ENCODE measurements at places on chromosomes 7 and 10. TPM values are rescaled to one million over a fixed set of nuclear protein-coding genes. Genes with fewer than 3 reads are reported as not detected.

WIPF3 gene
- 2.3 TPM for total RNA-seq

ANXA8 gene
- total RNA-seq, result not detected

NUTM2E gene
- not detected for total RNA-seq

C10orf143 gene
- total RNA-seq, result 1.9 TPM

SRPK2 gene
- total RNA-seq, result 30.1 TPM

PTF1A gene
- not detected for total RNA-seq

- DNase-seq, result no peak
These were observed 310.5 kb upstream of the HGF start for GRCh38 chr7:82080254-82080927.

GRCh38 chr7:7054252-7054830 is 128.0 kb upstream of the C1GALT1 start:
- DNase-seq, result no peak

DNA sequence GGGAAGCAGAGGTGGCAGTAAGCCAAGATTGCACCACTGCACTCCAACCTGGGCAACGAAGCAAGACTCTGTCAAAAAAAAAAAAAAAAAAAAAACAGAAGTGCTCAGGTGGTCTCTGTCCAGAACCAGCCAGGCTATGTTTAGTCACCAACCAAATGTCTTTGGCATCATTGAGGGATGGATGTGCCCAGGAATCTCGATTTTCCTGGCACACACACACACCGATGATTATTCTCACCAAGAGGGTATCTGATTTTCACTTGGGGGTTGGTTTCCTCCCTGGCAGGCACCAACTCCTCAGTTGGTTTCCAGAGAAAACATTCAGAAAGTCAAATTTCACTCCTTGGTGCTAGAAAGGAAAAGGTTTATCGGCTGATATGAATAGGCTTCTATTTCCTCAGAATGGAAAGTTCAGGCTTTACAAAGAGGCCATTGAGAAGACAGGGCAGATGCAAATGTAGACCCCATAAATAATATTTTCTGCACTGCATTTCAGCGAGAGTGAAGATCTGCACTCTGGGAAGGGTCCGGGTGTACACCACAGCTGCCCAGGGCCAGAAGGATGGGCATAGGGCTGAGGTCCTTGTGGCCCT is 154.8 kb downstream of the TNS3 start:
- DNase-seq, result no peak

- DNase-seq, result no peak
These were observed 80.0 kb downstream of the SDK1 start for GRCh38 chr7:3380886-3381685.

- no peak for DNase-seq
These were observed 43.1 kb downstream of the KLF6 start for GRCh38 chr10:3741688-3742461.

DNA sequence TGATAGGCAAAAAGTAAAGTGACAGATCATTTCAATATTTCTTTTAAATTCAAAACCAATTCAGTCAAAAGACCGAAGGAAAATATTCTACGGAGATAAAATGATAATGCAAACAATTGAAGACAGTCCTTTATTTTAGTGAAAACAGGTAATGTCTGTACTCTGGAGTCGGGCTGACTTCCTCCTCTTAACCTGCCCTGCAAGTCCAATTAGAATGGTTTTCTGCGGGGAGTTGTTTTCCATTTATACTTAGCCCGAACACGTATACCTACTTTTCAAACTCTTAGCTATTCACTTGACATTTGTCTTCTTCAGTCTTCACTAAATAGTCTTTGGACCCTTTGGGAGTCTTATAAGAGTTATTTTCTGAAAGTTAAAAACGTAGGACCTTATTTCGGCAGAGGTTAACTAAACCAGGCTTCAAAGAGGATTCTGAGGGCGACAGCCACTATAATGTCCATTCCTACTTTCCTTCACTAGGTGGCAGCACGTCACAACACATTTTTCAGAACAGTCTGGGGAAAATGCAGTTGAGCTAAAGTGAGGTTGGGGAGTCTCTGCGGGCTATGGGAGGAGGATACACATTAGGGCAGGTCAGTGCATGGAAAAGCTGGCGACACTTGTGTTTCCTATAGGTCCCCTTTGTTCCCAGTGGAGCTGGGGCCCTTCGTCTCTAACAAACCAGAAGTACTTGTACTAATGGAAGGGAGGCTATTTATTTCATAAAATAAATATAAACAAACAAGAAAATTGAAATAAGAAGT is 472.0 kb downstream of the KCNMA1 start:
- DNase-seq, result peak; percentile 75

DNA sequence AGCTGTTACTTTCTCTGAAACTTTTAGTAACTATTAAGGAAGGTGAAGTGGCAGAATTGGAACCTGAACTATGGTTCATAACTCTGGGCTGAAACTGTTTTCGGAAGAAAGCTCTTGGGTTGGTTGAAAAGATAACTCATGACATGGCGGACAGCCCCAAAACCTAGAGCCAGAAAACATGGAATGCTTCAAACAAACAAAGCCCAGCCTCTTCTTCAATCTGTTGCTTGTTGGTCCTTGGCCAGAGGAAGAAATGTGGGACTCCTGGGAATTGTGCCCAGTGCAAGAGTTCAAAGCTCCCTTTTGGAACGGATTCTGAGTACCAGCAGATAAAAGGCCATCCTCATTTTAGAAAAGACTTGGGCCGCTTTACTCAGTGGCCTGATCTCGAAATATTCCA is 52.9 kb upstream of the CACNB2 start:
- DNase-seq, result peak; percentile 22
